HTR-8/SVneo (cell line): ENCODE measurements at places on chromosomes 4 and X.

GRCh38 chr4:184641022-184641421 is 8.2 kb downstream of the CASP3 start:
- DNase-seq = no peak

DNA sequence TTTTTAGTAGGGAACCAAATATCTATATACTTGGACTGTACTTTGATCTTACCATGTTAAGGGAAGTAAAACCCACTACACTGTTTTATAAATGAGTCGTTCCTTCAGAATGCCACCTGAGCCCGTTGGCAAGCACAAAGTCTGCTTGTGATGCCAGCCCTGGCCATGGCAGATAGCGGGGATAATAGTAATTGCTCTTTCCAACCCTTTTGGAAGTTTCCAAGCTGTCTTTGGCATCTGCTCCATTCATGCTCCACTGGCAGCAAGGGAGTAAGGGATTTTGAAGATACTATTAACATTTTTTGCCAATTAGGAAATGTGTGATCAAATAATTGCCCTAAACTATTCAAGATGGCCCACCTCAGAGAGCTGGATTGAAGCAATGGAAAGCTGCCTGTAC is 689.2 kb upstream of the SLIT2 start:
- DNase-seq = no peak

DNA sequence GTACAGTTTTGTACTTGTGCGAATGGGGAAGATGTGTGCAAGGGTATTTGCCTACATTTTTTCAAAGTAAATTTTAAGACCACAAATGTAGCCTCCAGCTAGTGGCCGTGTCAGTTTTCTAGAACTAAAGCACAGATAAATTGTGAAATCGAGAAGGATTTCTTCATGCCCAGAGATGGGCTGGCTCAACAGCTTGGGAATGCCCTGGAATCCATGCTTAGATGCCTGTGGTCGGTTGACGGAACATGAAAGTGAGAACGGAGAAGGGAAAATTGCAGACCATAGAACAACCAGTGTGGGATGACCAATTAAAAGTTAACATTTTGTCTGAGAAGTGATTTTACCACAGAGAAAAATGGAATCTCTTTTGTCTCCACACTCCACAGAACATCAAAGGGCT is 73.2 kb upstream of the VCX2 start:
- no peak for DNase-seq

DNA sequence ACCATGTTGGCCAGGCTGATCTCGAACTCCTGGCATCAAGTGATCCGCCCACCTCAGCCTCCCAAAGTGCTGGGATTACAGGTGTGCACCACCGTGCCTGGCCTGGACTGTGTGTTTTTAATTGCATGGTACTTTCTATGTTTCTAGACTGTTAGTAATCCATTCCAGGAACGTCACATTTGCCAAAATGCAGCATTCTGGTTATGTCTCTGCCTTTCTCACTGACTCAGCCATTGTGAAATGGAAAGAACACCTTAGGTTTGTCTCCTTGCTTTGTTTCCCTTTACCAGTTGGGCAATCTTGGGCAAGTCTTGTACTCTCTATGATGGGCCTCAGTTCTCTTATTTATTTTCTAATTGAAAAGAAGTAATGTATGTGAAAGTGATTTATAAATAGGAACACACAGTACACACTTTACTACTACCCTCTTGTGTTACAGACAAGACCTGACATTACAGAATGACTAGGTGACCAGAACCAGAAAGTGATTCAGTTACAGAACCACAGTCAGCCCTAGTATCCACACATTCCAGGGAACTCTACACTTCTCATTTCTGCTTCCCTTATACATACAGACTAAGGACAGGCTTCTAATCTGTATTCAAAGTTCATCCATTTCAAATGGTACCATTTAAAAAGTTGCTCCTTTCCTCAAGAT is 187.1 kb downstream of the MGST2 start:
- no peak for DNase-seq

DNA sequence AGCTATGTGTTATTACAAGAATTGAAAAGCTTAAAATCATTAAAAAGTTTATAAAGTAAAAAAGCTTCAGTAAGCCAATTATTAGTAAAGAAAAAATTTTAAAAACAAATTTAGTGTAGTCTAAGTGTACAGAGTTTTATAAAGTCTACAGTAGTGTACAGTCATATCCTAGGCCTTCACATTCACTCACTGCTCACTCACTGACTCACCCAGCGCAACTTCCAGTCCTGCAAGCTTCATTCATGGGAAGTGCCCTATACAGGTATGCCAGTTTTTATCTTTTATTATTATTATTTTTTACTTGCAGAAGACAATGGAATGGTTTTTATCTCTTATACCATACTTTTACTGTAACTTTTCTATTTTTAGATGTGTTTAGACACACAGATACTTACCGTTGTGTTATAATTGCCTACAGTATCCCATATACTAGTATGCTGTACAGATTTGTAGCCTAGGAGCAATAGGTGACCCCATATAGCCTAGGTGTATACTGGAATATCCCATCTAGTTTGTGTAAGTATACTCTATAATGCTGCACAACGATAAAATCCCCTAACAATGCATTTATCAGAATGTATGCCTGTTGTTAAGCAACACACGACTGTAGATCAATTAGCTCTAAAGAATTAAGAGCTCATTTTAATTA is 230.7 kb downstream of the DCLK2 start:
- no peak for DNase-seq

GRCh38 chr4:186400676-186401075 is 134.7 kb downstream of the F11 start:
- no peak for DNase-seq

GRCh38 chr4:13296986-13297385 is 187.2 kb downstream of the RAB28 start:
- DNase-seq = no peak

GRCh38 chrX:136063340-136064079 is 78.3 kb downstream of the SLC9A6 start:
- DNase-seq = no peak

- no peak for DNase-seq
Measured at GRCh38 chr4:132123870-132124623, 1025.0 kb upstream of the PCDH10 start.

- DNase-seq = no peak
Measured at GRCh38 chrX:821327-822107, 190.9 kb downstream of the SHOX start.
